Camera-type eye (tissue), 1 donor: ENCODE measurements at places on chromosomes 13 and 19. TPM values are rescaled to one million over a fixed set of nuclear protein-coding genes. Genes with fewer than 3 reads are reported as not detected.

The ZNF30 gene
- 16.2 TPM for total RNA-seq

The LYPD5 gene
- total RNA-seq = 2.6 TPM

The TEKTIP1 gene
- total RNA-seq = not detected

The NOTCH3 gene
- total RNA-seq = 91.8 TPM

The CNMD gene
- total RNA-seq = 6.5 TPM

The ZNF677 gene
- 67.0 TPM for total RNA-seq

The ZNF729 gene
- total RNA-seq = 0.16 TPM

The UGGT2 gene
- 87.5 TPM for total RNA-seq

The ZNF653 gene
- 12.9 TPM for total RNA-seq

The MBD3L2 gene
- not detected for total RNA-seq

The FAM83E gene
- 1.4 TPM for total RNA-seq
